GM12878 (cell line): ENCODE measurements at places on chromosomes 1 and 21. TPM values are rescaled to one million over a fixed set of nuclear protein-coding genes. Genes with fewer than 3 reads are reported as not detected.

GRCh38 chr1:18805150-18805879 lies 54.1 kb downstream of the TAS1R2 start:
- no peak for DNase-seq

S100A7 gene
- polyA plus RNA-seq: not detected in 2 replicates

- no peak for DNase-seq
Observed at GRCh38 chr1:12505639-12506280, 112.2 kb downstream of the DHRS3 start.

GRCh38 chr1:201436969-201437368 lies 15.4 kb upstream of the TNNI1 start:
- no peak for DNase-seq

- no peak for DNase-seq
Observed at GRCh38 chr1:97588772-97589171, 332.1 kb downstream of the DPYD start.

HSD11B1 gene
- not detected in 2 replicates for polyA plus RNA-seq

DNA sequence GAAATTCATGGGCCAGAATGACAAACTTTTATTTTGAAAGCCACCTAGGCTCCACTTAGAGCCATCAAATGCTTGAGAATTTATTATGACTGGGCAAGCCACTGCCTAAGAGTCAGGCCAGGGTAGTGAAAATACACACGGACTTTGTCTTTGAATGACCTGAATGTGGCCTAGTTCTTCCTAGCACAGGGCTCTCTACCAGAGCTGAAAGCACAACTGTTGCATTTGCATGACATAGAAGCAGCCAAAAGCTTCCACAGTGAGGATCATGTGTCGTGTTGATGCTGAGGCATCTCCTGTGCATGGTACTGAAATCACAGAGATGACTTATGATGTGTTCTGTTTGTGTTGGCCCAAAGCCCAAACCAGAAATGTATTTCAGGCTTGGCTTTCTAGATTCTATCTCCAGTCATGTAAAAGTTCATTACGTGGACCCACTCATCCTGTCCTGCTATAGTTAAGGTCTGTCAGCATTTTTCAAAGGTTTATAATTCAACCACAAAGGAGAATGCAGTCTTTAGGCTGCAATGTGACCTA lies 164.0 kb upstream of the UBE2U start:
- no peak for DNase-seq

S1PR1 gene
- polyA plus RNA-seq: 59.4 and 59.7 TPM in 2 replicates

DNA sequence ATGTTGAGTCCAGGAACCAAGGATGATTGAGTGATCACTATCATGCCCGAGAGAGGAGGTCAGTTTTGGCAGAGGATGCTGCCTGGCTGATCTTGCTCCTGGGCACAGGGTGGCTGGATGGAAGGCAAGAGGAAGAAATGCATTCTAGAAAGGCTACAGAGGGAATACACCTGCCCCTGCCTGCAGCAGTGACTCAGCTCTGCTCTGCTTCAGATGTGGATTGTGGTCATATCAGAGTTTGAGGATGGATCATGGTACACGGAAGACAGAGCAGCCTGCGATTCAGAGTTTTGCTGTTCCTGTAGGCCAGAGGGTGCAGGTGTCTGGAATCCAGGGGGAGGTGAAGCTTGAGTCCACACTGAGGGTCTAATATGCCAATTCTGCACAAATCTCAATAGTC lies 37.2 kb downstream of the PCP4 start:
- no peak for DNase-seq

DNA sequence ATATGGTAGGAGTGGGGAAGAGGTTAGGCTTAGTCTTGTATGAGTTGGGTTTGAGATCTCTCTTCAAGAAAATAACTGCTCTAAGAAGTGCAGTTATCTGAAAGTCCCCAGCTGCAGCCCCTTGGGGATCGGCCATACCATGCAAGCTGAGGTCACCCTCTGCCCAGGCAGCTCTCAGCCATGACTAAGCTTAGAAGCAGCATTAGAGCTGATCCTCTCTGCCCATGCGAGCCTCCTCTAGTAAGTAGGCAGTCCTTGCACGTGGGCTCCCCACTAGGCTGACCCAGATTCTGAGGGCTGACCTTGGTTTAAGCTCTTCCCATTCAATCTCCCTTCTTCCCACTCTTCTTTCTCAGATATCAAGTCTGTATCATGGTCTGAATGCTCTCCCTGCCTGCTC lies 121.0 kb upstream of the UBE2U start:
- no peak for DNase-seq
